Activated naive CD8-positive, alpha-beta T cell treated with anti-CD3 and anti-CD28 coated beads, Interleukin-2, amount 50 U/mL, for 16 hours (primary cell): ENCODE measurements at places on chromosomes 12 and 14.

GRCh38 chr12:28257411-28257810 is 67.2 kb downstream of the CCDC91 start:
- DNase-seq = no peak

- no peak for DNase-seq
These were observed 7.3 kb downstream of the RSRC2 start for GRCh38 chr12:122519418-122519817.

GRCh38 chr12:62783881-62784280 is 151.1 kb downstream of the PPM1H start:
- no peak for DNase-seq

GRCh38 chr14:37018571-37019240 is 153.7 kb downstream of the SLC25A21 start:
- DNase-seq = no peak

DNA sequence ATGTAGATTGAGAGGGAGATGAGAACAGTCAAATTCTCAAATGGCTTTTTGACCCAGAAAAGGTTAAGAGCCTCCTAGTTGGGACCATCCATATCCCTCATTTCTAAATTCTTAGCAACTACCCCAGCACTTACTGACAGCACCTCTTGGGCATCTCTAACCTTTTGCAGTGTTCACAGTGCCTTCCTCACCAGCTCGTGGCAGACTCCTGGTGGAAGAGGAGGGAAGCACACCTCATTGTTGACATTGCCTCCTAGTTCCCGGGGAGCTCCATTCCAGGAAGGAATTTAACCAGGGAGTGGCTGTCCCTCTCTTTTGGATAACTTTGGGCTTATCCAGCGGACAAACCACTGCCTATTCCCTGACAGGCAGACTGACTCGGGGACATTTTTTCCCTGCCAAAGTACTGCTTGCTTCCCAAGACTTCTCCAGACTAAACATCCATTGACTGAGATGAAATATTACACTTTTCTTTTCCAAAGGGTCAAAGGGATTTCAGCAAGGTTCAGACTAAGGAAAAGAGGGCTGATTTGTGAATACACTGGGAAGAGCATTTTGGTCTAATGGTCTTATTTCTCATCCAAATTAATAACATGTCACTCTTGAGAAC is 9.0 kb upstream of the OR6J1 start:
- no peak for DNase-seq

GRCh38 chr12:45231515-45232145 is 15.7 kb downstream of the ANO6 start:
- DNase-seq = no peak

- DNase-seq = no peak
These were observed 226.2 kb downstream of the NUBPL start for GRCh38 chr14:31787377-31787776.
